ENCODE measurements at places on chromosomes 3 and 15.

DNA sequence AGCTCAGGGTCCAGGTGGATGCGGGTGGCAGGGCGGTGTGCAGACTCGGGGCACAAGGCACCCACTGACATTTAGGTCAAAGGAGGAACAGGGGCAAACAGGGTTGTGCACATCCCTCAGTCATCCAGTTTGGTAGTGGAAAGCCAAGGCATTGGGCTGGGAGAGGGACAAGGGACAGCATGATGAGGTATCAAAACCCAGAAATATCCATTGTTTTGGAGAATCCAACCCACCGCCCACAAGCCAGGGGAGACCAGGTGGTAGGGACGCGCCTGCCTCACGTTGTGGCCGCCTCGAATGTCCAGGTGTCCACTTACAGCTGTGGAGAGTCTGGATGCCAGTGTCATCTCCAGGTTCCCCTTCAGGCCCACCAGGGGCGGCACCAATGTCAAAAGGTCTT lies 33.3 kb downstream of the SLC41A3 start:
- DNase-seq = no peak

DNA sequence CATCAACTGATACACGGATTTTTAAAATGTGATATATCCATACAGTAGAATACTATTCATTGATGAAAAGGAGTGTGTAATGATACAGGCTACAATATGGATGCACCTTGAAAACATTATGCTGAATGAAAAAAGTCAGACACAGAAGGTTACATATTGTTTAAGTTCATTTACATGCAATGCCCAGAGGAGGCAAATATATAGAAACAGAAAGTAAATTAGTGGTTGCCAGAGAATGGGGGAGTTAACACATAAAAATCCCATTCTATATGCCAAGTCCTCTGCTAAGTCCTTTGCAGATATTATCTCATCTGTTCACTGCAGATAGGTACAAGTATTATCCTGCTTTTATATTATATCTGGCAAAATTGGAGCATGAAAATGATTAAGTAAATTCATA lies 22.1 kb upstream of the CDIN1 start:
- no peak for DNase-seq

DNA sequence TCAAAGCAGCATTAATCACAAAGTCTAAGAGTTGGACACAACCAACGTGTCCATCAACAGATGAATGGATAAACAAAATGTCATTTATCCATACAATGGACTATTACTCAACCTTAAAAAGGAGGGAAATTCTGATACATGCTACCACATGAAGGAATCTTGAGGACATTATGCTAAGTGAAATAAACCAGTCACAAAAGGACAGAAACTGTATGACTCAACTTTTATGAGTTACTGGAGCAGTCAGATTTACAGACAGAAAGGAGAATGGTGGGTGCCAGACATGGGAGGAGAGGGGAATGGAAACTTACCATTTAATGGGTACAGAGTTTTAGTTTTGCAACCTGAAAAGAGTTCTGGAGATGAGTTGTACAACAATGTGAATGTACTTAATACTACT lies 43.0 kb upstream of the SEC13 start:
- no peak for DNase-seq

- DNase-seq = no peak
Measured at GRCh38 chr15:98039596-98039995, 79.1 kb downstream of the ARRDC4 start.

- no peak for DNase-seq
Measured at GRCh38 chr3:153591561-153592245, 429.7 kb downstream of the RAP2B start.

- DNase-seq = no peak
Measured at GRCh38 chr3:44026220-44026865, 215.3 kb upstream of the TOPAZ1 start.

DNA sequence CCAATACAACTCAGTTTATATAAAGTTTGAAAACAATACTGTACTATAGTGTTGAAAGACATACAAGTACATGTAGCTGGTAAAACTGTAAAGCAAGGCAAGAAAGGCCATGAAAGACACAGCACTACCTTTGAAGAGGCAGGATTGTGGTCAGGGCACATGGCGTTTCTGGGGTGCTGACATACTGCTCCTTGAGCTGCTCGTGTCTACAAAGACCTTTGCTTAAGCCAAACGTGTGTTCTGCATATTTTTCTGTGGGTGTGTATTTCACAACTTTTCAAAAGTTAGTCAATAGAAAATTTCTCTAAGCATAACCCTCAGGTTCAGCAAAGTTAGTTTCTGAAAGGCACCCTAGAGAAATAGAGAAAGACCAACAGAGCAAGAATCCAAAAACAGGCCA lies 14.1 kb upstream of the TOPAZ1 start:
- DNase-seq = no peak

DNA sequence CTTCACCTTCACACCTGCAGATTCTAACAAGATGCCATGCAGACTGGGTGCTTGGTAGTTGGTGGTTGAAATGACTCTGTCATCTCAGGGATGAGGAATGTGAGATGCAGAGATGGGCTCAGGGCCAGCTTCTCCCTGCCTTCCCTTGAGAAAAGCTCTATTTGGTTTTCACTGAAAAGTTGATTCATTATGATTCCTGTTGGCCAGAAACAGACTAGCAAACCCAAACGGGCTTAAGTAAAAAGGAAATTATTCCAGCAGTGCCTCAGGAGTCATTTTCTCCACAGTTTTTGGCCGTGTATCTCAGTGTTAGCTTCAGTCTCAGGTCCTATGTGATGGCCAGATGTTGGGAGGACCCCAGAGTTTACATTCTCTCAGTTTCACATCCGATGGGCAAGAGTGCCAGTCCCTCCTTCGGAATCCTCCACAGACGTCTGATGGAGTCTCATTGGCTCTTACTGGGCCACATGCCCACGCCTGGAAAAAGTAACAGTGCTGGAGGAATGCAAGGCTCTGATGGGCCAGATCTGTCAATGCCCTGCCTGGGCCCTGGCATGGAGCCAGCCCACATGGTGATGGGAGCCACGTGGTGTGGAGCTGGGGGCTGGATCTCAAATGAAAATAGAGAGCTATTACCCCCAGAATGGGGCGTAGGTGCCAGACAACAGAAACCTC lies 22.3 kb upstream of the SACM1L start:
- DNase-seq = no peak

DNA sequence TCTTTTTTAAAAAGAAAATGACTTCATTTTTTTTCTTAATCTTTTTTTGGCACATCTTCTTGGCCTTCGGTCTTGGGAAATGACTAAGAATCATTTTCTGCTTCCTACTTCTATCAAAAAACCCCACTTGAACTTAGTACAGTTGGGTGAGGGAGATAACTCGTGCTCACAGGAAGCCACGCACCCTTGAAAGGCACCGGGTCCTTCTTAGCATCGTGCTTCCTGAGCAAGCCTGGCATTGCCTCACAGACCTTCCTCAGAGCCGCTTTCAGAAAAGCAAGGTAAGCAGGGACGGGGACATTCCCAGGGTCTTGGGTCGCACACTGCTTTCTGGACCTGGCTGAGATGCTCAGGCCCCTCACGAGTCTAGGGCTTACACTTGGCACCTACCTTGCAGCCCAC lies at the start of gene CCR4:
Gene CCR4, plus strand, starts transcription at position 235 of the 402 bp plus-strand sequence. CDS start 1,779 bp downstream, outside the sequence.
- no peak for DNase-seq

GRCh38 chr15:27166917-27167316 lies 195.9 kb downstream of the GABRG3 start:
- DNase-seq = no peak

DNA sequence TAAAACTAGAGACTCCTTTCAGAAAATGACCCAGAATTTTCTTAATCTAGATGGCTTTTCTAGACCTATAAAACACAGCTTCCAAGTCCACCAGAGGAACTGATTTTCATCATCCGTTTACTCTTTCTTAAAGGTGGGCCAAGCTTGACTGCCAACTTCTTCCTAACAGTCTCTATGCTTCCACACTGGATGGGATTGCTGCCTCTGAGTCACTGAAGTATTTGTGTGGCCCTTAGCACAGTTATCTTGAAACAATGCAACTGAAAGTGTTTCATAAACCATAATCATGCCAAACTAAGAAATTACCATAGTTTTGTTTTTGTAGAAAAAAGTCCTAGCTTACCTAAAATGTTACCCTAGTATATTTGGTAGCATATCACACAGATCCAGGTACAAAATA lies 985.7 kb downstream of the TUSC7 start:
- no peak for DNase-seq

DNA sequence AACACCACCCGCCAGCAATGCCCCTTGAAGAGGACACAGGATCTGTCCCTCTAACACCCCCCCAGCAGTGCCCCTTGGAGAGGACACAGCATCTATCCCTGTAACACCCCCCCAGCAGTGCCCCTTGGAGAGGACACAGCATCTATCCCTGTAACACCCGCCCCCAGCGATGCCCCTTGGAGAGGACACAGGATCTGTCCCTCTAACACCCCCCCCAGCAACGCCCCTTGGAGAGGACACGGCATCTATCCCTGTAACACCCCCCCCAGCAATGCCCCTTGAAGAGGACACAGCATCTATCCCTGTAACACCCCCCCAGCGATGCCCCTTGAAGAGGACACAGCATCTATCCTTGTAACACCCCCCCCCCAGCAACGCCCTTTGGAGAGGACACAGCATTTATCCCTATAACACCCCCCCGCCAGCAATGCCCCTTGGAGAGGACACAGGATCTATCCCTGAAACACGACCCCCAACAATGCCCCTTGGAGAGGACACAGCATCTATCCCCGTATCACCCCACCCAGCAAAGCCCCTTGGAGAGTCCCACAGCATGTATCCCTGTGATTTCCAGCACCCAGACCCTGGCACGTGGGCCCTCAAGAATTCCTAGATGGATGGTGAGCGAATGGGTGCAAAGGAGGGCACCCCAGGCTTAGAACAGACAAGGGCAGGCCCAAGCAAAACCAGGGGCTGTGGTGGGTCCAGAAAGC lies 26.9 kb downstream of the TNK2 start:
- no peak for DNase-seq

DNA sequence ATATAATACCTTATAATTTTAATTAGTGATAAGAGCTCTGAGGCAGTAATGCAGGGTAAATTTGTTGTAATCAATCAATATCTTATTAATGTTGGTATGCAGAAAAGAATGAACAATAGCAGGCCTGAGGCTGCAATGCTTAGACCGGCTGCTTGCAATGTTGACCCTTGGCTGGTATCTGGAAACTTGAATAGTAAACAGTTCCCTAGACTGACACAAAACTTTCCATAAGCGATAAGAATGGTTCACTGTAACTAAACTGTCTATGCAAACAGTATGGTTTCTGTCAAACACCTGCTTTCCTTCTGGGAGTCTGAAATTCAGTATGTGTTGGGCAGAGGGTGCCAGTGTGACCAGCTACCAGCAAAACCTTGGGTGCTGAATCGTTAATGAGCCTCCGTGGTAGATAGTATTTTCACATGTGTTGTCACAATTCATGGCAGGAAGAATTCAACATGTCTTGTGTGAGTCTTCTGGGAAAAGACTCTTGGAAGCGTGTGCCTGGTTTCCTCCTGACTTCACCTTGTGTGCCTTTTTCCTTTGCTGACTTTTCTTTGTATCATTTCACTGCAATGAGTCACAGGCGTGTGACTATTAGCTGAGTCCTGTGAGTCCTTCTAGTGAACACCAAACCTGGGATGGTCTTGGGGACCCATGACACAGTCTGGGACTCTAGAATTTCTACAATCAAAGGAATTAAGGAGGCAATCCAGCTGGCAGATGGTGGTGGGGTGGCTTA lies 30.7 kb upstream of the CLRN1 start:
- no peak for DNase-seq

DNA sequence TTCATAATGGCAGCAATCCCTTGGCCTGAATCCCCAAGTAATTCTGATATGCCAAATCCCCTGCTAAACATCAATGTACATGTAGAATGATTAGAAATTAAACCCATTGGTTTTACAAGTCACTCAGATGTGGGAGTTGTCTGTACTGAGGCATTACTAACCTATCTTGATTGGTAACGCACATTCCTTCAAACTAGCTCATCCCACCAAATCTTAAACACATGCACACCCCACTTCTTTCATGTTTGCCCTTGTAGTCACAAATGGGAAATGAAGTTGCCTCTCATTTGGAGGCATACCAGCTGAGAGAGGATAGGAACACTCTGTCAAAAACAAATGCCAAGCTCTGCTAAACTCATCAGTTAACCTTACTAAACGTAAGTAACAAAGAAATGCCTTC lies 29.1 kb upstream of the MAN2C1 start:
- no peak for DNase-seq

DNA sequence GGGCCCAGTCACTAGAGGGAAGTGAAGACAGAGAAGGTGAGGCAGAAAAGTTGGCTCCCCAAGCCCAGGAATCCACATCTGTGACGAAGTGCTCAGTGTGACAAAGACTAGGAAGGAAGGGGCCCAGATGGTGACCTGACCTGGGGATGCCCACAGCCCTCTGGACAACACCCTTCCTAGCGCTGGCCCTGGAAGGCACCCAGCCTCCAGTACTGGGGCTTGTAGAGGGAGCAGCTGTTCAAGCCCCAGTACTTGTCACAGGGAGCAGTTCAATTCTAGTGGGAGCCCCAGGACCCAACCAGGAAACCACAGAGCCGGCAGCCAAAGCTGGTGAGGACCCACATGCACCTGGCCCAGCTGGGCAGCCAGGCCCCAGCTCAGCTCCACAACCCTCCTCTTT lies 190.8 kb downstream of the XXYLT1 start:
- DNase-seq = no peak

GRCh38 chr15:58918239-58918638 lies 15.2 kb downstream of the SLTM start:
- no peak for DNase-seq

GRCh38 chr15:90354986-90355385 lies 2.9 kb downstream of the ZNF774 start:
- DNase-seq = no peak

DNA sequence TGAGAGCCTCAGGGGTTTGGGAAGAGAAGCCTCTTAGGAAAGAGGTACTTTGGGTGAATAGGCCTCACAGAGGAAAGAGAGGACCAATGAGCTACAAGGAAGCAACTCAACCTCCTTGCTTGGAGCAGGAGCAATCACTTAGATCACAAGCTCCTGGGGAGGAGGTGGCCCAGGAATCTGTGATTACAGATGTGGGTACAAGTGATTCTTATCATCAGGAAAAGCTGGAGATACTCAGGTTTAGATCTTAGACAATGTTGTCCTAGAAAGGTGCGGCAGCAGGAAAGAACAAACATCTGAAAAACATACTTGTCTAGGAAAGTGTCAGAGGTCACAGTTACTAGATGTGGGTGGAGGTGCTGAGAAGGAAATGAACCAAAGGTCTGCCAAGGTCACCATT lies 8.2 kb downstream of the PARP16 start:
- no peak for DNase-seq

- DNase-seq = no peak
Measured at GRCh38 chr3:141457624-141458236, 29.1 kb upstream of the RASA2 start.

GRCh38 chr15:50128266-50128665 lies 9.2 kb upstream of the ATP8B4 start:
- no peak for DNase-seq

All from stimulated activated CD8-positive, alpha-beta memory T cell treated with anti-CD3 and anti-CD28 coated beads, Interleukin-2, amount 100 ng/mL, for 1 hour (primary cell).